ENCODE measurements at places on chromosomes 4 and X. TPM values are rescaled to one million over a fixed set of nuclear protein-coding genes. Genes with fewer than 3 reads are reported as not detected.

The PAGE5 gene
- not detected for total RNA-seq

The CITED1 gene
- 2.0 TPM for total RNA-seq

The BANK1 gene
- total RNA-seq, result 0.80 TPM

The MAGEA6 gene
- 13.3 TPM for total RNA-seq

The MAGEB10 gene
- not detected for total RNA-seq

The MAGEA9B gene
- not detected for total RNA-seq

The MAGEA8 gene
- total RNA-seq, result not detected

The PGAM4 gene
- total RNA-seq, result 0.44 TPM

The MBNL3 gene
- not detected for total RNA-seq

The P2RY10 gene
- total RNA-seq, result not detected

The PNMA5 gene
- total RNA-seq, result not detected

The CTSO gene
- 0.89 TPM for total RNA-seq

The TBC1D8B gene
- total RNA-seq, result 1.6 TPM

The CDKL2 gene
- 0.91 TPM for total RNA-seq

The ADGRG2 gene
- total RNA-seq, result 8.7 TPM

The ADH1A gene
- not detected for total RNA-seq

The PALLD gene
- total RNA-seq, result 78.6 TPM

The NAT8L gene
- 12.5 TPM for total RNA-seq

The CCNB3 gene
- 0.95 TPM for total RNA-seq

The DKK2 gene
- not detected for total RNA-seq

The CNKSR2 gene
- total RNA-seq, result 2.2 TPM

The PPARGC1A gene
- 0.03 TPM for total RNA-seq

The GPRASP3 gene
- total RNA-seq, result 2.9 TPM

The CXCL10 gene
- 0.11 TPM for total RNA-seq

The SPATA18 gene
- total RNA-seq, result 4.6 TPM

The PAGE4 gene
- not detected for total RNA-seq

The PPP2R2C gene
- total RNA-seq, result 35.6 TPM

The USP17L28 gene
- total RNA-seq, result not detected

The MAGED4B gene
- total RNA-seq, result 10.0 TPM

The SHROOM2 gene
- 1.0 TPM for total RNA-seq

The ZCCHC4 gene
- 4.1 TPM for total RNA-seq

The ADGRL3 gene
- 0.01 TPM for total RNA-seq

The NKRF gene
- total RNA-seq, result 17.2 TPM

The F8A1 gene
- 88.9 TPM for total RNA-seq

The NSUN7 gene
- total RNA-seq, result 0.39 TPM

The L1CAM gene
- 19.5 TPM for total RNA-seq

The NAP1L2 gene
- total RNA-seq, result 1.2 TPM

The TRIML2 gene
- 48.9 TPM for total RNA-seq

The SPINK2 gene
- not detected for total RNA-seq

The FAM9C gene
- total RNA-seq, result not detected

The PABPC1L2B gene
- not detected for total RNA-seq

The TBC1D9 gene
- total RNA-seq, result 7.3 TPM

The ETDA gene
- total RNA-seq, result not detected
